ENCODE measurements at places on chromosomes 1 and 21. TPM values are rescaled to one million over a fixed set of nuclear protein-coding genes. Genes with fewer than 3 reads are reported as not detected.
A peak's percentile ranks its signal among the peaks of the same experiment; 100 is the strongest.

Gene CRYAA
- not detected for total RNA-seq

Gene TMEM222
- 19.4 TPM for total RNA-seq

Gene ORC1
- 0.11 TPM for total RNA-seq

Gene FCGR1A
- 1.2 TPM for total RNA-seq

Gene COL24A1
- total RNA-seq = 0.74 TPM

Gene DYNLT4
- total RNA-seq = 1.9 TPM

Gene ATP1A4
- 0.11 TPM for total RNA-seq

Gene CCNL2
- total RNA-seq = 46.1 TPM

Gene S100A9
- total RNA-seq = 62.2 TPM

Gene HES3
- not detected for total RNA-seq

DNA sequence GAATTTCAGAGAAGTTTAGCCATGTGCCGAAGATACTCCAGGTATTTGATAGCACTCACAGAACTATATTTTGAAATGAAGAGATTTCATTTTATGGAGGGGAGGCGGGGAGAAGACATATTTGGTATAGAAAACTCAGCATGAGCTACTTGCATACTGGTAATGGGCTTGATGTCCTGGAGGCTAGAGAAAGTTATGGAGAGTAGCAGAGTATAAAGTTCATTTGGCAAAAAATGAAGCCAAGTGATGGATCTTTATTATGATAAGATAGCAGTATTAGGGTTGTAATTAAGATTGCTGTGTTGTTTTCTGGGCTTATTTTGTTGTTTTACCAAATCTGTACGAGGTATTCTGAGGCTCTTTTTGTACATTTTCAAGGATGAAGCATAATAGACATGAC, 72.0 kb downstream of the RPS6KC1 start:
- DNase-seq = no peak

DNA sequence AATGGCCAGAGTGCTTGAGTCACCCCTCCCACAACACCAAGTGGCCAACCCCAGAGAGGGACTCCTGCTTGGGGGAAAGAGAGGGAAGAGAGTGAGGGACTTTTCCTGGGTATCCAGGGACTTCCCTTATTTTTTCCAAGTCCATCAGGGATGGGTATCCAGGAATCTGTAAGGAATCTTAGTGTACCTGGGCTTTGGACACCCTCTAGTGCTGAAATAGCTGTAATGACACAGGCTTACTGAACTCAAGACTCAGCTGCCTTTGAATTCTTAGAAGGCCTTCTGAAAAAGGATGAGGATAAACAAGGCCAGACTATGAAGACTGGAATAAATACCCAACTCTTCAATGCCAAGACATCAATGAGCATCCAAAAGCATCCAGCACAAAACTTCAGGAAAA, 12.0 kb downstream of the TSHB start:
- DNase-seq = no peak

DNA sequence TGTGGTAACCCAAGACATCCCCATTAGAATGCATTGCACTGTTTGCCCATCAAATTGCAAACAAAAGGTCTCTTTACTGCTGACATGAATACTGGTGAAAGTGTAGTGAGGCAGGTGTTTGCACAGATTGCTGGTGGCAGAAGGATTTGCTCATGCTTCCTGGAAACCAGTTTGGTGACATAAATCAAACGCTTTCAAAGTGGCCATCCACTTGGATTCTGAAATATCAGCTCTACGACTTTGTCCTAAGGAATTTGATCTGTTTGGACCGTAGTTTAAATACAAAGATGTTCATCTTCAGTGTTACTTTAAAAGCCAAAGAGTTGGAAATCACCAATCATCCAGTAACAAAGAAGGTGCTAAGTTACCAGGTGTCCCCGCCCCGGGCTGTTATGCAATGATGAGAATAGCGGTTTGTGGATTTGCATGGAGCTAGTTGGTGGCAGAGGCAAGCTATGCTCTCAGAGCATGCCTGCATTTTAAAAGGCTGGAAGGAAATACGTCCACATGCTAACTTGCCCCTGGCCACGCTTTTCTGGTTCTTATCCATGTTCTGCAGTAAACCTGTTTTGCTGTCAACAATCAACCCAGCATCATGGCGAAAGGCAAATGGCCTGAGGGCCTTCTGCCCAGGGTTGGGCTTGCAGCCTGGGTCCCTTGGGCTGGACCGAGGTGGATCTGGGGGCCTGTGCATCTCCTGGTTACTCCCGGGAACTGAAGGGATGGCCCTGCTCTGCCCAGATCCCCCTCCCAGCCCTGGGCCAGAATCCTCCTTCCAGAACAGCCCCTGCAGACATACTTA, 49.2 kb downstream of the UMODL1 start:
- DNase-seq = no peak

GRCh38 chr1:114295321-114295720, 141.7 kb upstream of the SYT6 start:
- DNase-seq = no peak

GRCh38 chr1:241181471-241181870, 175.5 kb downstream of the RGS7 start:
- DNase-seq = no peak

DNA sequence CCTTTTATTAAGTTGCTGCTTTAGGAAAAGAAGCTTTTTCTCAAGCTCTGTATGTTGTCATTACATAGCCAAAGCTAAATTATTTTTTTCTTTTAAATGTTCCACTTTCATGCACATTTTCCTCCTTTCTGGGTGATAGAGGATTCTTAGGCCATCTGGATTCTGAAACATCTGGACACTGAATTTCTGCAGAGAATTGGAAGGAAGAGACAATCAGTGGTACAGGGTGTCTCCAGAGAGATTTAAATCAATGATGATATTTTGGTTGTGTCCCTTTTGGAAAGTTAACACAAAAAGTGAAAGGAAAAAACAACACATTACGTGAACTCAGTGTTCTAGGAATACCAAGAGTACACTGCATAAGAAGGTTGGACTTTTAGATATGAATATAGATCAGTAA, 211.4 kb upstream of the PKN2 start:
- DNase-seq = no peak

GRCh38 chr1:52365071-52365745, 797 bp downstream of the CC2D1B start:
- DNase-seq = peak; percentile 52

DNA sequence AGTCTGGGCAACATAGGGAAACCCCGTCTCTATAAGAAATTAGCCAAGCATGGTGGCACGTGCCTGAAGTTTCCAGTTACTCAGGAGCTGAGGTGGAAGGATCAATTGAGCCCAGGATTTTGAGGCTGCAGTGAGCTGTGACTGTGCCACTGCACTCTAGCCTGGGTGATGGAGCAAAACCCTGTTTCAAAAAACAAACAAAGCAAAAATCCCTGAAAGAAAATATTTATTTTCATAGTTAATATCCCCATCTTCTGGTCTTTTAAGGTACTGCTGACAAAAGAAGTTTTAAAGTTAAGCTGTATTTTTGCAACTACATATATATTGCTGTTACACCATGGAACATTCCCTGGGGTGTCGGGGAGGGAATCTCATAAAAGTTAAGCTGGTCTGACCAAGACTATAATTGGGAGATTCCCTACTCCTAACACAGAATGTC, 26.0 kb downstream of the VAMP4 start:
- no peak for DNase-seq

DNA sequence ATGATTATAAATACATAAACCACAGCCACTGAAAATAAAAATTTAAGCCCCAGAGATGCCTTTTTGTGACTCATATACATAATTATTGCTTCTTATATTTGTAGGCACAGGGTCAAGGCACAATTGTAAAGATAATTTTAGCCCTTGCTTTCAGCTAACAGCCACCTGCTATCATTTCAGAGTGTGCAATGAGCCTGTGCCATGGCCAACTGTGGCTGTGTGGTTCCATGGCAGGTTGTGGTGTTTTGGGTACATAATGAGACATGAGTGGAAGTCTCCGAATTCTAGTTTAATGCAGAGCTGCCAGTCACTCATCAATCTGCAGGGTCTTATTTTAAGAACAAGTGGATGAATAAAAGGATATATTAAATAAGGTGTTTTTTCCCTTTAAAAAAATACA, 346.9 kb upstream of the SNX7 start:
- no peak for DNase-seq

- no peak for DNase-seq
Observed at GRCh38 chr1:30469426-30469825, 254.0 kb downstream of the MATN1 start.

GRCh38 chr21:44006017-44006619, 6.0 kb upstream of the TRAPPC10 start:
- no peak for DNase-seq

GRCh38 chr1:227317011-227317451, 1.3 kb downstream of the CDC42BPA start:
- DNase-seq = no peak

DNA sequence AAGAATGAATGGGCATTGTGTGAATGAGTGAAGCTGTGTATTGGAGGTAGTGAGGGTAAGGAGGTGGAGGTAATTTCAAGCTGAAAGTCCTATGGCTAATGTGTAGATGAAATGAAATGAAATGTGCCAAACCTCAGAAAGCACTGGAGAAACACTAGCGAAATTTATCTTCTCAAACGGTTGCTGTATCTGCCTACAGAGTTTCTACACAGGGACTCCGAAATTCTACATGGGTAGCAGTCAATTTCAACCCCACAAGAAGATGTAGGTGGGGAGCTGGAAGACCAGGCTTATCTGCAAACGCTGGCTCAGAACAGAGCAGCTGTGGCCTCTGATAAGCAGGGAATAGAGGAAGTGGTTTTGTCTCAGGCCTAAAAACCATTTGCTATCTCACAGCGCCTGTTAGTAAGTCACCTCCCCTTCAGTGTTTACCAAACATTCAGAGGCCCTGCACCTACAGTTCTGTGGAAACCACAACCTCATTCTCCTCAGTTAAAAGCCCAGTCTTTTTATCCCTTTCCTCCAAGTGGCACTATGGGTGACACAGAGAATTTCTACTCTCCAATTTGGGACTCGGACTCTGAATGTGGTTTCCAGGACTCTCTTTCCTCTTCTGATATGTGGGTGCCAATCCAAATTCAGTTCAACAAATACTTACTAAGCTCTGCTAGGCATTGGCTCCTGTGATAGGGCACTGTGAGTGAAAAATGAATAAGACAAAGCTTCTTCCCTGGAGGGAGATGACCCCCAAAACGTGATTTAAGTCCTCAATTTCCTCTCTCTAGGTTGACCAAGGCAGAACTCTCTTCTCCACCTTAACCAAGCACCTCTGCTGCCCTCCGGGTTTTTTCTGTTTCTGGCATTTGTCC, 17.2 kb upstream of the SLAMF6 start:
- DNase-seq = no peak

GRCh38 chr1:43427941-43428340, 25.8 kb downstream of the HYI start:
- DNase-seq = no peak

DNA sequence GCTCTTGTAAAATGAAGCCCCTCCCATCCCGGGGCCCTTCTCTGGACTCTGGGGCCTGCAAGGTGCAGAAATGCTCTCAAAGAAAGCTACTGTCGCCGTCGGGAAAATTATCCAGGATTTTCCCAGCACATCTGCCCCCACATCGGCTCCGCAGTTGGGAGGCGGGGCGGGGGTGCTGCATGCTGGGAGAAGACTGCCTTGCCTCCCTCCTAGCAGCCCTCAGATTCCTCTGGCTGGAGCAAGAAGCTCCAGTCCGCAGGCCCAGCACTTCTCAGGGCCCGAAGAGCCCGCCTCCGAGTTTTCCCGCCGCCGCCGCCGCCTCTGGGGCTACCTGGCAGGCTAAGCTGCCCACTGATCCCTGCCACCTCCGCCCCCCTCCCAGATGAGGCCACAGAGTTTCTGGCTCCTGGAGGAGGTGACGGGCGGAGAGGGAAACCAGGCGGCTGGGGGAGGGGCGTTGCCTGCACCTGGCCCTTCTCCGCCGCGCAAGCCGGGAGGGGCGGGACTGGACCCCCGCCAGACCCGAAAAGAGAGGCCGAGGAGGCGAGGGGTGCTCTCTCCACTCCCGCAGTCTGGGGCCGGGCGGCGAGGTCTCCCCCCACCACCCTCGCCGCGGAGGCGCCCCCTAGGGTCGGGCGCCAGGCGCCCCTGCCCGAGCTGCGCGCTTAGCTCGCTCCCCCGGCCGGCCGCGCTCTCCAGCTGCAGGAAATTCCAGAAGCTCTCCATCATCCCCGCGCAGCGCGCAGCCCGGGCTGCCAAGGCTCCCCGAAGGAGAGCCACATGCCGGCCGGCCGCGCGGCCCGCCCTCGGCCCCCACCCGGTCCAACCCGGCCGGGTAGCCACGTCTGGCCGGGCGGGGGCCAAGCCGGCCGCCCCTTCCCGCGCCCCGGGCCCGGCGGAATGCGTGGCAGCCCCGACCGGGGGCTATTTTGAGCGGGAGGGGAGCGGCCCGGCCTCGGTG, 28.8 kb downstream of the AHDC1 start:
- peak; percentile 85 for DNase-seq

DNA sequence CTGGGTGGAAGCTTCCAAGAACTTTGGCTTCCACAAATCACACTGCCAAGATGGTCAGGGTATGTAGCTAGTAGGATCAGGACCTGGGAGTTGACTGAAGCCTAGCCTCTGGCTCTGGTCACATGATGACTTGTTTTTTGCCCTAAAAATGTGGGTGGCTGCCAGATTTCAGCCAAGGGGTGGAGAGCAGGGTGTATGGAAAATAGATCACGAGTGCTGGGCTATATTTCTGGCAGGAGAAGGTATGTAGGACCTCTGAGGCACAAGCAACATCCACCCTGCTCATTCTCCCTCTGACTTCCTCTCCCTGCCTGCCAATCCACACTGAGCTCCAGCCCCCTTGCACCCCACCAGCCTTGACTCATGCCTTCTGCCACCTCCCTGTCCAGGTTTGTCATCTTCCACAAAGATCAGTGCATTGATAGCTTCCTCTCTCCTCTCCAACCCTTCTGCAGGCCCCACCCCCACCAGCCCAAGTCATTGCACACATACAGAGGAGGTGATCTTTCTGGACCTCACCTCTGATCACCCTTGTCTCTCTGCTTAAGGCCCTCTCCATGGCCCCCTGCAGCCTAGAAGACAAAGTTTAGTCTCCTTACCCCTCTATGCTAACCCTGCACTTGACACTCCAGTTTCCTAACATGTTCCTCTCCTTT, 8.3 kb upstream of the CYP4B1 start:
- no peak for DNase-seq

DNA sequence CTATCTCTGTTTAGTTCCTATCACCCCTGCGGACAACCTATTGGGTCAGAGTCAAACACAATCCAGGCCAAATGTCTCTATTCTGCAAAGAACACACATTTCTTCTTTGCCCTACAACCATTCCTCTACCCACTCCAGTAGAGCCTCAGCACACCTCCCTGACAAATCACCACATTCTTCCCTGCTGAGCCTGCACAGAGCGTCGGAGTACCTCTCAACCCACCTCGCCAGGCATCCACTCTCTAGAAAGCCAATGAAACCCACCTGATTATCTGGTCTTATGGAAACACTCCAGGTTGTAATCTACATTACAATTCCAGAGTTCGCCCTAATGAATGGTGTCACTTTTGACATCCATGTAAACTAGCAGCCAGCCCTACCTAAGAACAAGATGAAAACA, 47.1 kb downstream of the RGS5 start:
- DNase-seq = no peak

- DNase-seq = no peak
Observed at GRCh38 chr1:219703368-219703639, 90.4 kb upstream of the ZC3H11B start.

- peak; percentile 65 for DNase-seq
Observed at GRCh38 chr1:55640708-55641473, 425.7 kb upstream of the USP24 start.
